ENCODE measurements at places on chromosomes 1 and 21.
A peak's percentile ranks its signal among the peaks of the same experiment; 100 is the strongest.

DNA sequence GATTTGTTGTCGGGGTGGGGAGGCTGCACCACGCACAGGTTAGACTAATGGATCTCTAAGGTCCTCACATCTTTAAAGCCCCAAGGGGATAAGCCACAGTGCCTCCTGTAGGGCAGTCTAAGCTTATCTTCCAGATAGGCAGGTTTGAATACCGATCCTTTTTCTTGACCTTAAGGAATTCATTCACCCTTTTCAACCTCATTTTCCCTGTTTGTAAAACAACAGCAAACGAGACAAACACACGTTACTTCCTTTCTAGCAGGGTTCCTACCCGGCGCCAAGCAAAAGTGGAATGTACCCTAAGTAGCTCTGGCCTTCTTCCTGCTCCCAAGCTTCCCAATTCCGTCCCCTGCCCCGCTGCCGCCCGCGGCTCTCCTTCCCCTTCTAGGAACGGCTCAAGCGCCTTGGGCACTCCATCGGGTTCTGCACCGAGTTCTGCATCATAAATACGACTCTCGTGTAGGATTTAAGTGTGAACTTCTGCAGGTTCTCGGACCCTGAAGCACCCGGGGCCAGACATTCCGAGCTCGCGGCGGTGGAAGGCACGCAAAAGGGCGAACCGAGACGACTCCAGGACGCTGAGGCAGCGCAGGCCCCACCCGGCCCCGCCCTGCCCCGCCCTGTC, 548 bp upstream of the CDC20 start:
- DNase-seq = no peak

- no peak for DNase-seq
Observed at GRCh38 chr1:111199329-111199728, 1.1 kb downstream of the DENND2D start.

DNA sequence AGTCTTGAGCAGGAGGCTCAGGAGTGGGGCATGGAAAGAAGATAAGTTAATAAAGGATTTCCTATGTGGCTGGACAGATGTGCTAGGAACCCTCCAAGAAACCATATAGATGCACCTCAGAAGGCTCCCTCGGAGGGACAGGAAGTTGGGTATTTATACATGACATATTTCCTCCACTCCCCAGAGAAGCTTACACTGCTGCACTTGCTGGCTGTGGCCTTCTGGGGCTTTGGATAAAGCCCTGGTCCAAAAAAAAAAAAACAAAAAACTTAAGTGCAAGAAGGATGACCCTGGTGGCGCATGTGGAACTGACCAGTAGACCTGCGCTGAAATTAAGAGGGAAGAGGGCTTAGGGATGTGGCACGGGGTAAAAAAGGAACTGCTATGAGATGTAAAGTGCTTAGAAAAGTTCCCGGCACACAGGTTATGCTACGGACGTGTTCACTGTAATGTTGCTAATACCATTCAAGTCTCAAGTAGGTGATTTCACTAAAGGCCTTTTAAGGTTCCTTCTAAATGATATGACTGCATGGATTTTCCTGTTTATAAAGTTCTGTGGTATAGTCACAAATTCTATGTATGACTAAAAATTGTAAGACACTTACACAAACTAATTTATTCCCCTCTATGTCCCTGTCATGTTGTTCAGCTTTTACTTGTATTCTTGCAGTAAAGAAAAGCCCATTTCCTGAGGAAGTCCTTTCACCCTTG, 253.6 kb downstream of the HMCN1 start:
- DNase-seq = no peak

GRCh38 chr1:68521286-68521685, 24.4 kb upstream of the DEPDC1 start:
- peak; percentile 4 for DNase-seq

DNA sequence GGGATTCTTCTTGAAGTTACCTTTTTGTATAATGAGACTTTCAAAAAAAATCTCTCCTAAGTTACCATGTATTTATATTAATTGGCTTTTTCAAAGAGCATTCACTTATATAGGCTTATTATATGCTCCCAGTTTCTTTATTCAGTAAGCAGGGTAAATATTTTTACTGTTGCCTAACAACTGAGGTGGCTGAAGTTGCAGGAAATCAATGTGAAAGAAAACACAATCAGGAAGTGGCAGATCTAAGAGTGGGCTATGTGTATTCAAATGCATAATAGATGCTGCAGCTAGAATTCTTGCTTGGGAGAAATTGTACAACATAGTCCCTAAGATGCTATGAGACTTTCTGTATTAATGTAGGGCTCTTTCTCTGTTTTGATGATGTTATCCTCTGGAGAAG, 606.9 kb downstream of the NUF2 start:
- no peak for DNase-seq

- peak; percentile 39 for DNase-seq
Observed at GRCh38 chr1:110927484-110928075, 36.1 kb downstream of the LRIF1 start.

- DNase-seq = no peak
Observed at GRCh38 chr1:43307458-43308158, 6.8 kb downstream of the TIE1 start.

GRCh38 chr21:44888581-44889550, 15.4 kb upstream of the PTTG1IP start:
- DNase-seq = no peak

DNA sequence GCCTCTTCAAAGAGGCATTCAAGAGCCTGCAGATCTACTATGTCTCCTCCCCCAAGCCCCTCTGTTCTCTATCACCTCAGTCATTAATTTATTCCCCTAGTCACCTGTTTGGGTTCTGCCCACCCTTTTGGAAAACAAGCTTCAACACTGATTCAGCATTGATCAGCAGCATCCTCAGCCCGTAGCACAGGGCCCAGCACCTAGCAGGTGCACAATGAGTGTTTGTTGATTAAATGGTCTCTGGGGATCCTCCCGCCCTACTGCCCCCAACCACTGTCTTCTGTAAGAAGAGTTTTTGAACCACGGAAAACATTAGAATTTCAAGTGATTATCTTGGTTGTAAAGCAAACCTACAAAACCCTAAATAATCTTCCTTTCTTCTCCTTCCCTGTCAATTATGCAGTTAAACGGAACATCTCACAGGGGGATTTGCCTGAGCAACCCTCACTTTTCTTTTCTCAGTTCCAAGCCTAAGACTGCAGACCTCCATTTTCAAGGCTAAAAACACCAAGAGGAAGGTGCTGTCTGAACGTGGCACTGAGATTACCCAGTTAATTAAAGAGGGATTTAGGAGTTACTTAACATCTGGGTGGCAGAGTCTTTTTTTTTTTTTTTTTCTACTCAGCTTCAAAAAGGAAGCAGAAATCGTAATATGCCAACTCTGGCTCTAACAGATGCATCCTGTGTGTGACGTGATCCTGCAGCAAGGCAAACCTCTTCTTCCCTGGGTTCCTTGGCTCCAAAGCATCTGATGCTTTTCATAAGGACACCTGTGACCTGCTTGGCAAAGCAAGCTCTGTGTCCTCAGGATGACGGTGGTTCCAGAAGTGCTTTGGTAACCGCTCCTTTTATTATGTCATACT, 163.0 kb downstream of the KAZN start:
- no peak for DNase-seq

DNA sequence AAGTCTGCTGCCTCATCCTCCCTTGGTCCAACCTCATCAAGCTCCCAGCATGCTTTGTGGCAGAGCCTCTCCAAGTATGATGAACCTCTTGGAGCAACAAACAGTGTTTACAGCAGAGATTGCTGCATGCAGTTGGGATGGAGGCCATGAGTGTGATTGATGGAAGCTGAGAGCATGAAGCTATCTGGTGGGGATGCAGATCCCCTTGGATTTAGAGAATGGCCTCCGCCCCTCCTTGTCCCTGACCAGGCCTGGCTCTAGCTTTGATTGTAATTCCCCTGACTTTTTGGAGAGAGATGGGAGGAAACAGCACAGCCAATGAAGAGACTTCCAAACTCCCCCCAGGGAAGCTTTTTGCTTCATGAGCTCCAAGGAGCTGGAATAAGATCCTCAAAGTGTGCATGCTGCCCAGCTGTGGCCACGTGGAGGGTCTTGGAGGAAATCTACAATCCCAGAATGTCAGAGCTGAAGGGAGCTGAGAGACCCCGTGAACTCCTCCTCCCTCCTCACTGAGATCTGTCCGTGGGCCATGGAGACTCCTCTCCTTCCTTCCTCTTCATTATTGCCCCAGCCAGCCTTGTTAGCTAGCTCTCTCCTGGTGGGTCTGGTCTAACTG, 165.3 kb upstream of the USP24 start:
- DNase-seq = no peak

GRCh38 chr1:85585799-85586198, 5.2 kb downstream of the CCN1 start:
- DNase-seq = no peak

DNA sequence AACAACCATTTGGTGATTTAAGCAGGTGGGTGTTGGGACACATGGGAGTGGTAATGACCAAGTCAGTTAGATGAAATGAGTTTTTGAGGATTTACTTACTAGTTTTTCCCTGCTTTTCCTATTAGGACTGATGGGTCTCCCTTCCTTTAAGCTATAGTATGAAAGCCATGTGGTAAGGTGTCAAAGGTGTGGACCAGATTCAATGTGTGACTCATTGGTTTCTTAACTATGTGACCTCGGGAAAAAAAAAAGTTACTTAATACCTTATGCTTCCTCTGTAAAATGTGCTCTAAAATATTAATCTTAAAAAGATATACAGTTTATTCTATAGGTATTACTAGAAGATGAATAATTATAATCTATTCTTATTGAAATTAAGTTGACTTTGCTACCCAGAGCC, 93.7 kb downstream of the DUSP10 start:
- no peak for DNase-seq

- DNase-seq = no peak
Observed at GRCh38 chr1:53755874-53756273, 16.9 kb upstream of the GLIS1 start.

DNA sequence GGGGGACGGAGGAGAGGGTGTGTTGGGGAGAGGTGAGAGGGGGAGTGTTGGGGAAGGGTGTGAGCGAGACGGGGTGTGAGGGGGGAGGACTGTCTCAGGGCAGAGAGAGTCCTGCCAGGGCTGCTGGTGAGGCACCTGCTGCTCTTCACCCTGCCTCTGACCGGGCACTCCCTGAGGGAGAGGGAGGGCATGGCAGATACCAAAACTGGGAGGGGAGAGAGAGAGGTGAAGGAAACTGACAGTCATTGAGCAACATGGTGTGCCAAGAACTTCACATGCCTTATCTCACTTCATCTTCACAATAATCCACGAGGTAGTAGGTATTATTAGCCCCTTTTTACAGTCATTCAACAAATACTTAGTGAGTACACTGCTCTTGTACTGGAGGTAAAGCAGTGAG, 61.3 kb upstream of the ARTN start:
- DNase-seq = no peak

DNA sequence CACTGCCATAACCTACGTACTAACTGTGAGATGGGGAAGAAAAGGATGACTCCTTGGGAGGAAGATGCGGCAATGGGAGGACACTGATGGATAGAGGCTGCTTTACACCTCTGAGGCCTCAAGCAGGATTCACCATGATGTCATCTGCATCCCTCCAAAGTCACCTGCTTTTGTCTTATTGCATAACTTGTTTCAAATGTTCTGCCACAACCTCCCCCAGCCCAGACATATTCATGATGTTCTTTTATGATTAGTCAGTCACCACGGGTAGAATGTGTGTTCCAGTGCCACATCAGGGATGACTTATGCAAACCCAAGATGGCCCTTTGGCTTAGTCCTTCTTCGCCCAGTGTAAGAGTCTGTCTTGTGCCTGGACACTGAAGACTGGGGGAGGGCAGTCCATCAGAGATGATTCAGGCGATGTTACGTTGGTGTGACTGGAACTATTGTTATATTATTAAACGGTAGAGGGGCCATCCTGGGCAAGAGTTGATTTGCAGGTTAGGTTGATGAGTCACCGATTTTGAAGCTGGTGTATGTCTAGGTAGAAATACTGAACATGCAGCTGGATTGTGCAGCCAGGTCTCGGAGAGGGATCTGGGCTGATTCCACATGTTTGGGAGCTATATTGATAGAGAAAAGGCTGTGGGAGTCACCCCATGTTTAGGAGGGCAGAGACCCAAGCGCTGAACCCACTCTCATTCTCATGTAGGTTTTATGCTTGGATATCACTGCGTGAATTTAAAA, 32.6 kb downstream of the RYR2 start:
- peak; percentile 7 for DNase-seq

GRCh38 chr1:193338194-193338593, 151.8 kb upstream of the B3GALT2 start:
- DNase-seq = no peak

DNA sequence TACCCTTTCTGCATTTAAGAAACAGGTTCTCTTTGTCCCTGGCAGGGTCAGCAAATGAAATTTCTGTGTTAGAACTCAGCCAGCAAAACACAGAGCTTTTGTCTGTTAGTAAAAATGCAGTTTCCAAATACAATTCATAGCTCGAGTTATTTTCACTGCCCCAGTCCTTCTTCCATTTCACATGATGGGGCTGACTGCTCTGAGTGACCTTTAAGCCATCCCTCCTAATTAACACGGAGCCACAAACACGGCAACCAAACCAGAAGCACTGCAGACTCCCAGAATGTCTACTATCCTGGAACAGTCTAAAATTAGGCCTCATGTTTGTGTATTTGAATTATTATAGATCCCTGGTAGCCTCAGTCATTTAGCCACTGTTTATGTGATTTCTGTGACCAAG, 99.1 kb upstream of the RGS4 start:
- no peak for DNase-seq

DNA sequence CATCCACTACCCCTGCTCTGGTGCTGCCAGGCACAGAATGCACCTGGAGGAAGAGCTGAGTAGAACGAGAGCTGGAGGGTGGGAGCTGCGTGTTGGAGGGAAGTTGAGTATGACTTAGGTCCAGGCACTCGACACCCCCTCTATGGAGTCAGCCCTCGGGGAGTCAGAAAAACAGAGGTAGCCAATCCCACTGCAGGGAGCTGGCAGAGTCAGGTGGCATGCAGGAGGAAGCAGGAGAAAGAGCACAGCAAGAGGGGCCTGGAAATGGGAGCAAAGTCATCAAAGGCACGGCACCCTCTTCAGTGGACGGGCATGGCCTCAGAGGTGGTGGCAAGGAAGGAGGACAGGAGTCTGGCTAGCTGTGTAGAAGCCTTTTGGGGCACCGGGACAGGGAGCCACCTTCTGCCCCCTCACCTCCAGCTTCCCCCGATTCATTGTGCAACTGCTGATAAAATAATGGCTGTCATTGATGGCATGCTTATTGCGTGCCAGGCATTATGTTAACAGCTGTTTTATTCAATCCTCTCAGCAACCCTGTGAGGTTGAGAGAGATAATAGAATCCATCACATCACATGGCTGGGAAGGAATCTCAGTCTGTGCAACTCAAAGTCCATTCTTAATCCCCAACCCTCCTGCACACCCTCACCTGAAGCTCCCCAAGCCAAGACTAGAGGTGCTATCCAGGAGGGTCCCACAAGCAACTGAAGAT, 42.0 kb downstream of the C1orf198 start:
- no peak for DNase-seq

- no peak for DNase-seq
Observed at GRCh38 chr1:58303841-58304240, 242.7 kb downstream of the OMA1 start.

GRCh38 chr1:1857096-1857703, 33.7 kb downstream of the GNB1 start:
- no peak for DNase-seq

- DNase-seq = no peak
Observed at GRCh38 chr1:168230709-168231108, 4.9 kb downstream of the SFT2D2 start.
